ENCODE measurements at places on chromosomes 6 and 20.

GRCh38 chr6:22326500-22326899, 29.7 kb upstream of the PRL start:
- no peak for DNase-seq

DNA sequence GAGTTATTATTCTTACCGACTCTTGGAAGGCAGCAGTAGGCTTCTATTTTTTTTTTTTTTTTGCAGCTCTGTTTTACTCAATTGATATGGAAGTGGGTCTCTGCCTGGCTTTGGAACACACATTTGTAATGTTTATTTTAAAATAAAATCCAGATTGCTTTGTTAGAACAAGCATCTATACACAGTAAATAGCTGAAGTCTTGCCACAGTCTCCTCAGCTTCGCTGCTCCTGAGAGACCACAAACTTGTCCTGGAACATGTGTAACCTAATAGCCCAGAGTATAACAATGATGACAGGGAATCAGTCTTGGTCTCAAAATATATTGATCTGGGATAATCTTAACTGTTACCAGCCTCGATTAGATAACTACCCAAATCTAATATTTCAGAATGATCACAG, 299.8 kb upstream of the NOX3 start:
- DNase-seq: no peak

DNA sequence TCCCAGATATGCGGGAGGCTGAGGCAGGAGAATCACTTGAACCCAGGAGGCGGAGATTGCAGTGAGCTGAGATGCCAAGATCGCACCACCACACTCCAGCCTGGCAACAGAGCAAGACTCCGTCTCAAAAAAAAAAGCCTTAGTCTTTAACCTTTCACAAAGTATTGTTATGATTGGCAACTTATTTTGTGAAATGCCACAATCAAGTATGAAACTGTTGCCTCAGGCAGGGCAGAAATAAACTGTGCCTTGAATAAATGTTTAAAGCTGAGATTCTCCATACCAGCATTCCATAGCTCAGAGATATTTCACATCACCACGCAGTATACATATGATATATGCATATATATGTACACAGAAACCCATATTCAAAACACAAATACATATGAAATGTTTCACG, 120.1 kb upstream of the CCDC28A start:
- no peak for DNase-seq

GRCh38 chr6:107712665-107713551, 111.2 kb downstream of the SCML4 start:
- DNase-seq: no peak

- no peak for DNase-seq
Observed at GRCh38 chr20:63540417-63541186, 3.4 kb upstream of the PTK6 start.

DNA sequence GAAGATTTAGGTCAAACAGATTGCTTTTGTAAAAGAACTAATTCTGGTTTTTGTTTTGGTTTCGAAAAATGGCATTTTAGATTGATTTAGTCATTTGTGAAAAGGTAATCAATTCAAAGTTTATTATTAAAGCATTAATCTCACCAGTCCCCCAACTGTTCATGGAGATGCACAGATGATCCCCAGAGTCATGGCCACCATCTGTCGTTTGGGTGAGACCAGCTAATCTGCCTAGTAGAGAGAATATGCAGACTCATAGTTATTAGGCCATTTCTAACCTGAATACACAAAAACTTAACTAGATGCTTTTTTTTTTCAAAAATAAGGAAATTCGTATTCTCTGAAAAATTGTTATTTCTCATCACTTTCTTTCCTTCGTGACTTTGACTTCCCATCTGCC, 58.1 kb downstream of the C6orf58 start:
- DNase-seq: peak; percentile 61

DNA sequence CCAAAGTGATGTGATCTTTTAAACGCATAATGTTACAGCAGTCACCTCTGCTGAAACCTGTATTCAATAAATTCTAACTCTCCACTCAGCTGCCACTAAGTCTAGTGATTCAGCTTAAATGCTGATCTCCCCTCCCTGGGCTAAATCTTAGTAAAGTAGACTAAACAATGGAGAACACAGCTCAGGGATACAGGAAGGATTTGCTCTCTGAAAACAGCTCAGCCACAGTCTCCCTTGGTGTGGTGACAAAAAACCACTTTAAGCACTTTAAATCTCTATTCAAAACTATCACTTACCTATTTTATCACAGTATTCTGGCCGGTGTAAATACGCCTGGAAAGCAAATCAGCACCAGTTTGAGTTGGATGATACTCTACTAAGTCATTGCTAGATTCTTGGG, 130.6 kb downstream of the RFX6 start:
- peak; percentile 20 for DNase-seq

GRCh38 chr20:13231031-13231752, 10.1 kb downstream of the ISM1 start:
- no peak for DNase-seq

DNA sequence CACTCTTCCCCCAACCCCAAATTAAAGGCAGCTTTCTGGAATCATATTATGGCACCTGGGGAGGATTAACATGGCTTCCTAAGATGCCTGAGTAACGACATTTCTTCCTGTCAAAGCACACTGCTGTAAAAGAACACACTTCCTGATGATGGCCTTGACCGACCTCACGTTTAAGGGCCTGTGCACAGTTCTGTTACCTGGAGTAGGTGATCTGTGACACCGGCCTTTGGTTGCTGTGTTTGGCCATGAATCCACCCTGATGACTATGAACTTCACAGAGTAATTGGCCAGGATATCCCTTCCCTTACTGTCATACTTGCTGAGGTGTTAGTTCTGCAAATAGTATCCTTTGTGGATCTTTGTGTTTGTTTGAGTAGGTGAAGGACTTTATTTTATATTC, 45.8 kb downstream of the PLCB4 start:
- no peak for DNase-seq

- no peak for DNase-seq
Observed at GRCh38 chr20:37290158-37290810, 829 bp downstream of the MANBAL start.

GRCh38 chr20:11917663-11918062, at the start of gene BTBD3:
Gene BTBD3, plus strand, starts transcription at chr20:11917893. Its CDS starts 383 bp downstream, at chr20:11918276.
- peak; percentile 47 for DNase-seq

All from D341Med (cell line).